Hematopoietic multipotent progenitor cell treated with erythropoietin and hydrocortisone succinate and interleukin-3 and kit ligand, for 8 days (in vitro differentiated cells): ENCODE measurements at places on chromosomes 11 and 22.
A peak's percentile ranks its signal among the peaks of the same experiment; 100 is the strongest.

GRCh38 chr11:12769834-12770345 is 95.7 kb downstream of the TEAD1 start:
- DNase-seq = no peak

DNA sequence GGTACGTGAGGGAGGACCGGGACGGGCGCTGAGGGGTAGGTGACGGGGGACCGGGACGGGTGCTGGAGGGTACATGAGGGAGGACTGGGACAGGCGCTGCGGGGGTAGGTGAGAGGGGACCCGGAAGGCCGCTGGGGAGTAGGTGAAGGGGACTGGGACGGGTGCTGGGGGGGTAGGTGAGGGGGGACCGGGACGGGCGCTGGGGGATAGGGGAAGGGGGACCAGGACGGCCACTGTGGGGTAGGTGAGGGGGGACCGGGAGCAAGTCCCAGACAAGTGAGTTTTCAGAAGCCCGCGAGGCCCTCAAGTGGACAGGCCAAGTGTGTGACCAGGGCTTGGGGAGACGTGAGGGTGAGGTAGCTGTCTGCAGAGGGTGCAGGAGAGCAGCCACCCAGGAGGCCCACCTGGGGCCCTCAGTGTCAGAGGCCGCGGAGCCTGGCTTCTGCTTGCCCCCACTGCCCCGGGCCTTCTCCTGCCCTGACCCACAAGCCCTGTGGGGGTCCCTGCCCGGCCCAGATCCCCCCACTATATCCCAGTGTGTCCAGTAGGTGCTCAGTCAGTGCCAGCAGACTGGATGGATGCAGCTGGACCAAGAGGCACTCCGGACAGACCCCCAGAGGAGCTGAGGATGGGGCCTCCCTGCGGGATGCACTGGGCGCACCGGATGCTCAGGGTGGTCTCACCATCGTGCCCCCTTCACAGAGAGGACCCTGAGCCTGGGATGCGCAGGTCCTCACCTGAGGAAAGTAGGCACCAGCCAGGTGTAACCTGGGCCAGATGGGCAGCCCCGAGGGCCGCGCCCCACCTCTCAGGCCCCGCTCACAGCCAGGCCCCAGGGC is 44.2 kb upstream of the TH start:
- DNase-seq = no peak

- no peak for DNase-seq
Measured at GRCh38 chr11:94774345-94774744, 6.2 kb downstream of the AMOTL1 start.

GRCh38 chr22:26168939-26169314 is 335 bp upstream of the SEZ6L start:
- DNase-seq = no peak

DNA sequence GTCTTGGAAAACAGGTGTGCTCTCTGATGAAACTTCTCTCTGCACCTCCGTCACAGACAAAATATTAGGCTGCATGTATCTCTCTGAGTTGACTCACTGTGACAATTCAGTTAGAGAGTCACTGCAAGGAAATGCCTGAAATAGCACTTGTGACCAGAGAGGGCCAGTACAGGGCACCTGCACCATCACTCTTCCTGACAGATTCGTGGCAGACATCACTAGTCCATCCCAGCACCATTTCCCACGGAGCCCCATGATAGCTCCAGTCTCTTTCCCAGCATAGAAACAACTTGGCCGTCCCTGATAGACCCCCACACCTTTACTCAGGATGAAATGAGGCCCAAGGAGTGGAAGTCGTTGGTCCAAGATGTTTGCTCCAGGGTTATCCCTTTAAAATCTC is 73.3 kb upstream of the ISX start:
- DNase-seq = no peak

- DNase-seq = no peak
Measured at GRCh38 chr11:47923667-47924066, 56.7 kb upstream of the PTPRJ start.

GRCh38 chr11:96062134-96062533 is 138.2 kb upstream of the MTMR2 start:
- no peak for DNase-seq

- no peak for DNase-seq
Measured at GRCh38 chr11:67369275-67369674, 4.1 kb downstream of the CLCF1 start.

GRCh38 chr11:105897161-105897560 is 124.9 kb downstream of the MSANTD4 start:
- DNase-seq = no peak

DNA sequence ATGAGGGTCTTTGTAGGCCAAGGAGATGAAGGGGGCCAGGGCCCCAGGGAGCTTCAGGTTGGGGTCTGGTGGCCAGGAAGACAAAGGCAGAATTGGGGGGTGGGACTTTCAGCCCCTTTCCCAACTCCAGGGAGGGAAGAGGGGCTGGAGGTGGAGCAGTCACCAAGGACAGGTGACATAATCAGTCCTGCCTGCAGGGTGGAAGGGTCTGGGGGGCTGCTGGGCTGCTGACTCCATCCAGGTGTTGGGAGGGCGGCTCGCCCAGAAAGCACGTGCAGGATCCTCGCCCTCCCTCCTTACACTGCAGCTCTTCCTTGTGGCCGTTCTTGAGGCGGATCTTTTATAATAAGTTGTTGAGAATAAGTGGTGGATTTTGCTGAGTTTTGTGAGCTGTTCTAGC is 1491.1 kb downstream of the TBC1D22A start:
- no peak for DNase-seq

- peak; percentile 25 for DNase-seq
Measured at GRCh38 chr11:72525466-72525865, 91.1 kb upstream of the CLPB start.

DNA sequence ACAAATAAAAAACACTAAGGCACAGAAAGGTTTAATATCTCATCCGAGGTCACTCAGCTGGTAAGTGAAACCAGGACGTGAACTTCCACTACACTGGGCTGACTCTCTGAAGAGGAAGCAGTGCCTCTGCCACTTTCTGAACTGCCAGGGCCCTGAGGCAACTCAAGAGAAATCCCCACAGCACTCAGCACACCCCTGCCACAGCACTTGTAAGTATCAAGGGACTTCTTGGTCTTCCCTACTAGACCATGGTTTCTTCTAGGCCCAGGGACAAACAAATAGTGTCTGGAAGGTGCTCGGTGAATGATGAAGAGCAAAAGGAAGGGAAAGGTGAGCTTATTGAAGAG is 49.7 kb downstream of the RPL27A start:
- no peak for DNase-seq

- DNase-seq = no peak
Measured at GRCh38 chr11:36015799-36016198, 71.9 kb downstream of the LDLRAD3 start.

DNA sequence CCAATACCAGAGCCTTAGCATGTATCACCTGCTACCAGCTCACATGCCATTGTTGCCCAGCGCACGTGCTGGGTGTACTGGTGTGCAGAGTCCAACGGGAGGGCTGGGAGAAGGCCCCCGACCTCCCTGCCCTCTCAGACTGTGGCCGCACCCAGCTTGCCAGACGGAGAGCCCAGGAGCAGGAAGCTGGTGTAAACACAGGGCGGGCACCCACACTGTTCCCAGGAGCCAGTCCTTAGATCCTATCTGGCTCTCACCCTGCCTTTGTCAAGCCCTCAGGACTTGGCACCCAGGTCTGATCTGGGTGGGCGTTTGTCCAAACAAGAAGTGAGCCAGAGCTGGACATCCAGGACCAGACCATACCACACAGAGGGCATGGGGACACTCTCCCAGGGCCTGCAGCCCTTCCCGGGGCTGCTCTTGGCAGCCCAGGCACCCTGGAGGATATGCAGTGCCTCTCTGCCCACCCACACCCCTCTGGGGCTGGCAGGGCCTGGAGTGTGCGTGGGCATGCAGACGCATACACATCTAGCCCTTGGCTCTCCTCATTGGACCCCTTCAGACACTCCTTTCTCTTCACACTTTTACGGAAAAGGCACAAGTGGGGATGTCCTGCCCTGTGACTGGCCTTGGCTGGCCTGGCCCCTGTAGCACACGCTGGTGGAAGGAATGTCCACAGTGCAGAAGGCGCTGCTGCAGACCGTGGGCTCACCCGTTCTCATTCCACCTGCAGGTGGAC is 19.9 kb upstream of the CLDN5 start:
- no peak for DNase-seq

GRCh38 chr11:13963949-13964770 is 1.6 kb downstream of the SPON1 start:
- no peak for DNase-seq

GRCh38 chr11:126344141-126345080 is 11.1 kb upstream of the ST3GAL4 start:
- peak; percentile 85 for DNase-seq

- DNase-seq = no peak
Measured at GRCh38 chr11:27394781-27395228, 31.8 kb upstream of the CCDC34 start.

GRCh38 chr11:84497181-84497580 is 1130.0 kb downstream of the DLG2 start:
- no peak for DNase-seq

GRCh38 chr22:48621085-48621484 is 1206.6 kb downstream of the BRD1 start:
- no peak for DNase-seq

DNA sequence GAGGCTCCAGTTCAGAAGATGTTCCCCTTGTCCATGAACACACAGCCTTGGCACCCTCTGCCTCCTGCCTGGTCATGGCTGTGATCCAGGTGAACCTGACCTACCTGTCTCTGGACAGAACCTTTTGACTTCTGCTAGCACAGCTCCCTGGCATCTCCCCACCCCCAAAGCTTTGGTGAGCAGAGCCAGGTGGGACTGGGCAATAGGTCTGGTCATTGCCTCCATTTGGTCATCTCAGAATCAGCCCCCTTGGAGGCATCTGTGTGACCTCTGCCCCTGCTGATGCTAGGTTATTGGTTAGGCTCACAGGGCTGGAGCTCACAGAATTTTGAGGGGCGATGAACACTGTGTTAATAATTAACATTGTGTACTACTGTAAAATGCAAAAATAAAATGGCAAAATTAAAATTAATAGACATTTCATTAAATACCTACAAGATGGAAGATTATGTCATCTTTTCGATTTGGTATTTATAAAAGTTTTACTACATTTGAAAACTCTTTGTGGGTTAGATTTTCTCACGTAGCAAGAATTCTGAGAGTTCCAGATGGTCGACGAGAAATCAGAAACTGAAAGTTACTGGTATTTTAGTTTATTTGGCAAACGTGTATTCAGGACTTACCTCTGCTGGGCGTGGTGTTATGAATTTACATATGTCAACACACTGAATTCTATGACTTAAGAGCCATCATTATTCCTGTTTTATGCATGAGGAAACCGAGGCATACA is 8.3 kb upstream of the KIAA0930 start:
- no peak for DNase-seq
